ENCODE measurements at places on chromosomes 7 and 10.

DNA sequence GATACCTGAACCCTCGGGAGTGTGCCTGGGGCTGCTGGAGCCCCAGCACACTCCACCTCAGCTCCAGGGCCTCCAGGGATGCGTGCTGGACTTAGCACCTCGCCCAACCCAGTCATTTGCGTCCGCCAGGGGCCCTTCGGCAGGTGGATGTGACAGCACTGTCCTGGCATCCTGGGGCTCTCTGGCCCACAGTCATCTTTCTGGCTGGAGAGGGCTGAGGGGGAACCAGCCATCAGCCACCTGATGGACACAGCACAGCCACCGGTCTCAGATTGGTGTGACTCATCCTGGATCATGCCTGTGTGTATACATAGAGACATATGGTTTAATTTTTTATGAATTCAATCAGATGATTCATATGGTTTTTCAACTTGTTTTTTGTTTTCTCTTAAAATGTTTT lies 11.1 kb downstream of the ZNF775 start:
- DNase-seq: no peak

DNA sequence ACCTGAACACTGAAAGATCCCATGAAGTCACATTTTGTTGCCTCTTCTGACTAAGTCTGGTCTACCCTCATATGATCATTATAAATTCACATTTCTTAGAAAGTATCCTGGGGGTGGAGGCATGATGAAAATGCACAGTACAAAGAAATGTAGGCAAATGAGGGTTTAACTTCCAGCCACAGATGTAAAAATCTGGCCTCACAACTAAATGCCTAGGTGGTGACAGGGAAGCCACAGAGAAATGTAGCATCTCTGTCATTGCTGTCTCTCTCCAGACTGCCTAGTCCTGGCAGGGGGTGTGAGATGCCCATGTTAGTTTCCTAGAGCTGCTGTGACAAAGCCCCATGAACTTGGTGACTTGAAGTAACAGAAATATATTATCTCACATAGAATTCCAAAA lies 395.9 kb downstream of the SORCS3 start:
- DNase-seq: no peak

DNA sequence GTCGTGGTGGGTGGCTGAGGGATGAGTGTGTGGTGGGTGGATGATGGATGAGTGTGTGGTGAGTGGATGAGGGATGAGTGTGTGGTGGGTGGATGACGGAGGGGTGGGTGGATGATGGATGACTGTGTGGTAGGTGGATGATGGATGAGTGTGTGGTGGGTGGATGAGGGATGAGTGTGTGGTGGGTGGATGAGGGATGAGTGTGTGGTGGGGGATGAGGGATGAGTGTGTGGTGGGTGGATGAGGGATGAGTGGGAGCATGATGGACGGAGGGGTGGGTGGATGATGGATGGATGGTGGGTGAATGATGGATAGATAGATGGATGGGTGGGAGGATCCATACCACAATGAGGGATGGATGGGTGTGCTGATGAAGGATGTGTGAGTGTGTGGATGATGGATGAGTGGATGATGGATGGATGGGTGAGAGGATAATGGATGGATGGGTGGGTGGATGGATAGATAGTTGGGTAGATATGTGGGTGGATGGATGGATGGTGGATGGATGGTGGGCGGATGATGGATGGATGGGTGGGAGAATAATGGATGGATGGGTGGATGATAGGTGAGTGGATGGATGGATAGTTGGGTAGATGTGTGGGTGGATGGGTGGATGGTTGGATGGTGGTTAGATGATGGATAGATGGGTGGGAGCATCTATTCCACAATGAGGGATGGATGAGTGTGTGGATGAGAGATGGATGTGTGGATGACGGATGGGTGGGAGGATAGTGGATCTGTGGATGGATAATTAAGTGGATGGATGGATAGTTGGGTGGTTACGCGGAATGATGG lies 266.8 kb downstream of the CELF2 start:
- DNase-seq: no peak

DNA sequence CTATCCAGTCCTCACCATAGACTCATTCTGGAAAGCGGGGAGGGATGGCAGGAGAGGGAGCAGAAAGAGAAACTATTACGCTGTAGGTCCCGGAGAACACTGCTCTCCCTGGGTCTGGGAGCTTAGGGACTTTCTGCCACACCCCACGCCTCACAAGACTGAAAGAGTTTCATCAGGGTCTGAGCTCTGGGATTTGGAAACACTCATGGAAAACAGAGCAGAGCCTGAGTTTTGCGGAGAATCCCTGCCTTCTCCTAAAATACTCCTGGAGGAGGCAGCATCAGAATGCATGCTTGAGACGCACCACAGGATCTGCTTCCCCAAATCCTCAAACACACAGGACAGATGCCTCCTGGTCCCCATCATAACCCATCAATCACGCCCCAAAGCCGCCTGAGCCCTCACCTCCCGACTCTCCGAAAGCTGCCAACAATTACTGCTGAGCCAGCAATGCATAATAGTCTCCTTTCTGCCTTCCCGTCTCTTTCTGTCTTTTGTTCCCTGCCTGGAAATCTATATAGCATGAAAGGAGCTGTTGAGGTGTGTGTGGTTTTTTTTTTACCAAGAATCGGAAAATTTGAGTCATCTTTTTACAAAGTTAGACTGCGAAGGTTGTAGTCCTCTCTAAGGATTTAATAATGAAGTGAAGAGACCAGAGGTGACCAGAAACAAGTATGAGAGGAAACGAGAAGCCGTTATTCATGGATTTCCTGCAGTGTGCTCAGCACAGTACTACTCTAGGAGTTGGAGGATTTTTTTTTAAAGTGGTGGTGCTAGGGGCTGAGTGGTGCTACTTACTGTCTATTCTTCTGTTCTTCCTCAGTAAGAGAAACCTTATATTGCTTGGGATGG lies 37.7 kb downstream of the ASB13 start:
- no peak for DNase-seq

Data from effector memory CD8-positive, alpha-beta T cell (primary cell).